CD4-positive, alpha-beta T cell treated with Interleukin-6 for 4 hours (primary cell): ENCODE measurements at places on chromosomes 1 and 21.

- DNase-seq, result no peak
Observed at GRCh38 chr1:227767401-227768124, 32.3 kb downstream of the SNAP47 start.

DNA sequence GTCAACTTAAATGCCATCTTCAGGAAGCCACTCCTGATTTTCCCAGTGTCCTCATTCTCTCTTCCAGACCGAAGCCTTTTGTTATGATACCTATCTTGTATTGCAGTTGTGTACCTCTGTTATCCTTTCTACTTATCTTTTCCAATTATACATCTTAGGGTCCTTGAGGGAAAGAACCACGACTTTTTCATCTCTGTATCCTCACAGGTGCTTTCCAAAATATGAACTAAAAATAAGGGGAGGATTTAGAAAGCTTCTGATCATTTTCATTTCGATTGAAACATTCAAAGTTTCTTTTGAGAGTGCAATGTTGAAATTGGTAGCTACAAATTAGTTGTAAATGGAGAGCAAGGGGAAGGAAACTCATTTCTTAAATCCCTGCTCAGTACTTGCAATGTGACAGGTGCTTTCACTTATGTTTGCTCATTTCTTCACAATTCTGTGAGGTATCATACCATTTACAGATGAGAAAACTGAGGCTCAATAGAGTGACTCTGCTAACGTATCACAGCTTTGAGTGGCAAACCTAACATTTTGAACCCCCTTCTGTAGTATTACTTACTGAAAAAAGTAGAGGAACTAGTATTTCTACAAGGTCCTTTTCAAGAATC lies 24.2 kb downstream of the SLC19A2 start:
- no peak for DNase-seq

DNA sequence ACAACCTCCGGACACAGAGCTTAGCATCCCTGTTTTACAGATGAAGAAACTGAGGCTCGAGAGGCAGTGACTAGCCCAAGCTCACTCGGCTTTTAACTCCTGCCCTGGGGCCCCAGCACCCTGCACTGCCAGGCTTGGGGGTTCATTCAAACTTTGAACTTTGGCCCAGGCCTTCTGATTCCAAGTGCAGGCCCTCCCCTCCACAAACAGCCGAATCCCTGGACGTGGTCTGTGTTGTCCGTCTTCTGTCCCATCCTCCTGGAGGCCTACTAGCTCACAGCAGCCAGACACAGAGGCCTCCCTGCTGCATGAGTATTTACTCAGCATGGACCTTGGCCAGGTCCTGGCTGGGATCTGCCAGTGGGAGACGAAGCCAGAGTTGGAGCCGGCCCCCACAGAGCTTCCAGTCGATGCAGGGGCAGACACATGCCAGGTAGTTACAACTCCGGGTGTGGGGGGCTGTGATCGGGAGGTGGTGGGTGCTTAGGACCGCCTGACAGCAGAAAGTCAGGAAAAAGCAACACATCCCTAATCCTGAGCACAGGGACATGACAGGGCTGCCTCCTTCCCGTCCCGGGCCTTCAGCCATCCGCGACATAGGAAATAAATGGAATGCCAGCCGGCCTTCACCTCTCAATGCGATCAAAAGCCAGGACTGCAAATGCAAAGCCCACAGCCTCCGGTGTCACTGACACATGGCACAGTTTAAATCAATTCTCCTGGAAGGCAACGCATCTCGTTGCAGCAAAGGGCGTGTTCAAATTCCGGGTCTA lies 7.4 kb downstream of the IFFO2 start:
- DNase-seq, result no peak

GRCh38 chr1:246324711-246325110 lies 182.4 kb downstream of the SMYD3 start:
- DNase-seq, result no peak

- no peak for DNase-seq
Observed at GRCh38 chr1:178819123-178819522, 51.8 kb downstream of the ANGPTL1 start.

GRCh38 chr1:171653796-171654195 lies 1.3 kb upstream of the MYOC start:
- DNase-seq, result no peak

DNA sequence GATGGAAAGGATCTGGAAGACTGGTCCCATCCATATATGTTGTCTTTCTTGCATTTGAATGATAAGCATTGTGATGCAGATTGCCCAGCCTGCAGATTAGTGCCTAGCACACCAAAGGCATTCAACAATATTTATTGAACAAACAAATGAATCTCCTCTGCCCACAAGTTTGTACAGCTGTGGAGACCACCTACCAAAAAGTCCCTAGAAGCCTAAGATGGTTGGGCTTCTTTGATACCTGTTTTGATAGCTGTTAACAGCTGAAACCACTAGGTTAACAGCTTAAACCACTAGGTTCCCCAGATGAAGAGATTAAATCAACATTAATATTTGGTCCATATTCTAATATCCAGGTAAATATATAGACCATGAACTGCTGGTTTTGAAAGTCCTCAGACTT lies 9.8 kb downstream of the DUSP10 start:
- DNase-seq, result no peak

DNA sequence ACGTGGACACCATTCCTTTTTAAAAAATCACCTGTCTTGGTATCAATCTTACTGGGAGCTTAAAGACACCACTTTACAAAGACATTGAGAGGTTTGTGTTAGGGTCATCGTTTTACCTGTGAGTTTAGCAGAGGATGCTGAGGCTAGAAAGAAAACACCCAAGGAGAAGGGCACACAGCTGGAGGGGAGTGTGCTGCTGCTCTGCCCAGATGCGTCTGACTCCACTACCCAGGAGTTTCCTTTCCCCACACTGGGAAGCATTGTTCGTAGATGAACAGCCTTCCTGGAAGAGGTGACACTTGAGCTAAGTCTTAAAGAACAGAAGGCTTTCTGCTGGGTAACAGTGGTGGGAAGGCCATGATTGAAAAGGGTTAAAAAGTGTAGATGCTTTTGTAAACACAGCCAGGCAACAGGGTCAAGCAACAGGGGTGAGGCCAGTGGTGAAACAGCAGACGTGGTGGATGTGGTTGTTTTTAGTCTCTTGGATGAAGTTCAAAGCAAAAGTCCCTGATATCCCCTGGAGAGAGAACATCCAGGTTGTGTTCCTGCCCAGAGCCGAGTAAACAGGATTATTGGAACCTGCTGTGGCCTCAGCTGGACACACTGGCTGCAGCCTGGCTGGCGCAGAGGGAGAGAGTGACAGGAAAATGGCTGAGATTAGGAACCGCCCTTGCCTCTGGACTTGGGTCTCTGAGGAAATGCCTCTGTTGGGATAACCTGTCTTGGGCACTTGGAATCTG lies 198.6 kb upstream of the JUN start:
- no peak for DNase-seq
